ENCODE measurements at places on chromosomes 7 and 10.

DNA sequence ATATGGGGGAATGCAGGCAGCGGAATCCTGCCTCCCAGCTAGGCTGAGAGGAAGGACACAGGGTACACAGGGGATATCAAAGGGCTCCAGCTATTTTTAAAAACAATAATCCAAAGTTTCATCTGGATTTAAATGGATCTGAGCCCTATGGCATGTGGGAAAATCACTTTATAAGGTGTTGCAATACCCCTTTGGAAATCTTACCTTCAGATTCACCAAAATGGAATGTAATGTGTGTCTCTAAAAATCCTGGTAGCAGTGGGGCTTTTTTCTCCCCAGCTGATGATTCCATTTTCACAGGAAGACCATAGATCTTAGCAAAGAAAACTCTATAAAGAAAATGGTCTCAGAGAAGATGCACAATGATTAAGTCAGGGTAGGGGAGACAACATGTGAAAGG lies 722.2 kb downstream of the PARD3 start:
- no peak for DNase-seq

GRCh38 chr7:105325216-105325904 lies 63.4 kb downstream of the SRPK2 start:
- no peak for DNase-seq

DNA sequence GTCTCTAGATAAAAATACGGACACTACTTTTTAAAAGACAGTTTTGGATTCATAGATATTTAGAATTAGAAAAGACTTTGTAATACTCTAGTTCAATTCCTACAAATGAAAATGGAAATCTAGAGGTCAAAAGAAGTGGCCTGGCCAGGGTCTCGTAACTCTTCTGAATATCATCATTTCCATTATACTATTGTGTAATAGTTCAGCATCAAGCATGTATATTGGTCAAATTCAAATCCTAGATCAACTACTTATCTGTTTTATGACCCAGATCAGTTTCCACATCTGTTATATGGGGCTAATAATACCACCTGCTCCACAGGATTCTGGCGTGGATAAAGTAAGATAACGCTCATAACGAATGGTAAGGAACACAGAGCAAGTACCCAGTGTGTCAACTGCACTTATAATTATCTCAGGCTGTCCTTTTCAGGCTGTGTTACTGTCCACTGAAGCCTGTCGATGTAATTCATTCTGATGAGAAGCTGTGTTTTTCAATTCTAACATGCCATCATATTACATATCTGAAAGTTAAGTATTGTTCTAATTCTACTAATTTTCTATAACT lies 54.3 kb downstream of the ARHGAP21 start:
- DNase-seq = no peak

GRCh38 chr7:21192657-21193056 lies 235.2 kb upstream of the SP4 start:
- DNase-seq = no peak

GRCh38 chr7:150862356-150862755 lies 10.0 kb downstream of the AOC1 start:
- no peak for DNase-seq

- DNase-seq = no peak
Observed at GRCh38 chr7:123709525-123709924, 39.3 kb downstream of the WASL start.

- no peak for DNase-seq
Observed at GRCh38 chr7:66964411-66964810, 31.0 kb downstream of the SBDS start.

- DNase-seq = no peak
Observed at GRCh38 chr10:114661212-114661880, 3.3 kb upstream of the ABLIM1 start.

DNA sequence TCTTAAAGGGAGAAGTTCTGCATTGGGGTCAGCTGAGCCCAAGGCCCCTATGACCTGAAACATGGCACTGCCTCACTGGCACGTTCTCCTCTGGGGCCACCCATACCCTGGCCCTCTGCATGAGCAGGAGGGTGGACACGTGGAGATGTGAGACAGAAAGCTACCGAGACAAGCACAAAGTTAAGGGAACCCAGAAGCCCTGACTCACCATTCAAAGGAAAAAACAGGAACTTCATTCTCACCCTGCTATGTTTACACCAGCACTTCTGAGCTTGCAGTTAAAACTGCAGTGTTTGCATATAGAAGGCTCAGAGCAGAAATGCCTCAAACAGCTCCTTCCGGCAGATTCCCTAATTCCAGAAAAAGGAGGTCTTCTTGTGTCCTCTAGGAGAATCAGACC lies 41.7 kb downstream of the DENND11 start:
- no peak for DNase-seq

DNA sequence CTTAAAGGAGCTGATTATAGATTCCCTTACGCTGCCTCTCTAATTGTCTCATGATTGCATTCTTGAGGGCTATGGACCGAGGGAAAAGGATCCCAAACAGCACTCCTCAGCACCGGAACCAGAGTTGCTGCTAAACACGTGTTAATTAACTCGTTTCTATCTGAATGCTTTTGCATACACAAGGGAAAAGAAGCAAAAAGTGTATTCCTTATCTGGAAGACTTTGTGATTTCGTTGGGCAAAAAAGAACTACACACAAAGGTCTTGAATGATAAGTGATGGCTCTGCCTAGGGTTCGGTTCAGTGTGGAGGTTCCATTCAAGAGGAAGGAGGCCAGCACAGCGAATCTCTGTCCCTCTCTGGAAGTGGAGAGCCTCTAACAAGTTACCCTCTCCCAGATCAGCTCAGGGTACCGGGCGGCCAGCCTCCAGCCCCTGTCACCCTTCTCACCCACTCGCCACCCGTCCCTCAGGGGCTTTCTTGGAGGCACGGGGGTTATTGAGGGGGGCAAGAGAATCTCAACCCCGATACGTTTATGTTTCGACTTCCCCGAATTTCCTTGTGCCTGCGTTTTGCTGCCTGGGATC lies 515 bp upstream of the SLC4A2 start:
- DNase-seq = no peak

GRCh38 chr7:155066417-155066950 lies 3.6 kb upstream of the HTR5A start:
- DNase-seq = no peak

Measured in nucleus accumbens (tissue), 56 donors.